Cortex of kidney (tissue), 1 donor: ENCODE measurements at places on chromosomes 1 and 21.

DNA sequence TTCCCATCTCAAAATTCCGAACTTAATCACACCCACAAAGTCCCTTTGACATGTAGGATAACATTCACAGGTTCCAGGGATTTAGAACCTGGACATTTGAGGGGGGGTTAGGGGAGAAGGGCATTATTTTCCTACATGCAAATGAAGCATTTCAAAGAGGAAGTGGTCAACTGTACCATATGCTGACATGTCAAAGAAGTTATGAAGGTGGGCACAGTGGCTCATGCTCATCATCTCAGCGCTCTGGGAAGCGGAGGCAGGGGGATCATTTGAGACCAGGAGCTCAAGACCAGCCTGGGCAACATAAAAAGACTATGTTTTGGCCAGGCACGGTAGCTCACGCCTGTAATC lies 35.7 kb downstream of the PTP4A2 start:
- DNase-seq, result no peak

- DNase-seq, result no peak
Observed at GRCh38 chr1:170273291-170274130, 127.8 kb downstream of the NTMT2 start.

DNA sequence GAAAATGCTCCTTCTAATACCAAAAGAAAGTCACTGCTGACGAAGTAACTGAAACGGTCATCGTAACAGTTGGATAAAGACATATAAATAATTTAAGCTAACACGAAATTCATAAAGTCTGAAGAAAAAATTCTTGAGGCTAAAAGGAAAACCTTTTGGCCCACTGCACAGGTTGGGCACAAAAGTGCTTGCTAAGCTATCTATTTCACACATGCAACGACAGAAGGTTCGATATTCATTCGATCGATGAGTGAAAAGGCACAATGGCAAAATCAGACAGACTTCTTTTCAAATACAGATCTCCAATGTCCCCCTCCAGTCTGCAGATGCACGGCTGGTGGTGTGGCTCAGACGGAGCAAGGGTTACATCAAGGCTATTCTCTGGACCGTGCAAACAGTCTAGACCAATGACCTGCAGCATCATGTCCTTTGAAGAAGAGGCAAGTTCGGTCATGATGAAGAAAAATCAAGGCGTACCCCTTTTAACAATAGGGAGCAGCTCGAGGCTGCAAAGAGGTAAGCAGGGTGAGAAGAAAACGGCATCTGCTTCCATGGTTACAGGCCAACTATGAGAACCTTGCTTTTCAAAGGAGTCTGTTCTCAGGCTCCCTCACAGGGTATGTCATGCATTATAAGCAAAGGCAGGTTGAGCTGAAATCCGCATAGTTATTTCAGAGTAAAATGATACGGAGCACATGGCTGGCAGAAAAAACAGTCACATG lies 579.6 kb downstream of the USP25 start:
- no peak for DNase-seq

DNA sequence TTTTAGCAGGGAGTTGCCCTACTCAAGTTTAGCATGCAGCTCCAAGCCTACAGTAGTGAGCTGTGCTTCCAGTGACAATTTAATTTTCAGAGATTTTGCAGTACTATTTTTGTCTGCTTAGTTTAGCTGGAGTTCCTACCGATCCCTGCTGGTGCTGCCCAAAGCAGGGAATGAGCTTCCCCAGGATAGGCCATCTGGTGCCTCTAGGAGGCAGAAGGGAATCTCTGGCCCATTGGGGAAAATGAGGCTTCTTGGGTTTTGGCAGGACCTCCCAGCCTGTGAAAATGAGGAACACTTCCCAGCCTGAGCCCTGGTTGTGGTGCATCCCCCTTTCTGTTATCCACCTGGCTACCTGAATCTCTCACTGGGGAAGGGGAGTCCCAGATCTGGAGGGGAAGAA lies 149.2 kb downstream of the RASAL2 start:
- DNase-seq, result no peak

GRCh38 chr1:214967865-214968575 lies 114.5 kb upstream of the KCNK2 start:
- no peak for DNase-seq

DNA sequence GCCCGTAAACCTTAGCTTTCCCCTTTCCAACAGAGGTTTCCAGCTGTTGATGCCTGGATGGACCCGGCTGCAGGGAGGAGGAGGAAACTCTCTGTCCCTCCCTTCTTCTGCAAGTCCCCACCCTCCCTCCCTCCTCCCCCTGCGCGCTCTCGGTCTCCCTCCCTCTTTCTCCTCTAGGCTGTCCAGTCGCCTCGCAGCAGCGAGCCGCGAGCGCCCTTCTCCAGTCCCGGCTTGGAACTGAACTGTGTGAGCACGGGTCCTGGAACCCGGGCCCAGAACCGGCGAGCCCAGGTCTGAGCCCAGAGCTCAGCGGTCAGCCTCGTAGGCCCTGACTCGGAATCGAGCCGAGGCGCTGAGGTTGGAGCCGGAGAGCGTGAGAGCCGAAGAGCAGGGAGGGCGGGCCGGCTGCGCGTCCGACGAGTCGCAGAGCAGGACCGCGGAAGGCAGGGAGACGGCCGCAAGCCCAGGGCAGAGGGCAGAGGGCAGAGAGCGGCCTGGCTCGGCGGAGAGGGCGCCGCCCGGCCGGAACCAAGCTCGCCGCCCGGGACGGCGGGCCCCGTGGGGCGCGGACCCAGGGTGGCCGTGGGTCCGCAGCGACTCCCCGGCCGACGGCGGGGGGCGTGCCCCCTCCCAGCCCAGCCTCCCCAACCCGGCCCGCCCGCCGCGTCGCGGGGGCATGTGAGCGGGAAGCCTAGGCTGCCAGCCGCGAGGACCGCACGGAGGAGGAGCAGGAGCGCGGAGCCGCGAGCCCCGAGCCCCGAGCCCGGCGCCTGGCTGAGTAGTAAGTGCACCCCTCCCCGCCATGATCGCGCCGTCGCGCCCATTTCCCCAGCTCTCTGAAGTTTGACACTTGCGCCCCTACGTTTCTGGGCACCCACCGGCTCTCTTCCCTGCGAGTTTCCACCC lies at the start of gene SOX13:
Gene SOX13 (plus strand): TSS at position 185 of the 906 bp plus-strand sequence. CDS start 39,801 bp downstream, outside the sequence.
- DNase-seq, result peak; percentile 46
